Epithelial cell of esophagus (primary cell): ENCODE measurements at places on chromosomes 4 and X.

GRCh38 chr4:172356016-172356415 lies 542.8 kb downstream of the GALNTL6 start:
- no peak for DNase-seq

DNA sequence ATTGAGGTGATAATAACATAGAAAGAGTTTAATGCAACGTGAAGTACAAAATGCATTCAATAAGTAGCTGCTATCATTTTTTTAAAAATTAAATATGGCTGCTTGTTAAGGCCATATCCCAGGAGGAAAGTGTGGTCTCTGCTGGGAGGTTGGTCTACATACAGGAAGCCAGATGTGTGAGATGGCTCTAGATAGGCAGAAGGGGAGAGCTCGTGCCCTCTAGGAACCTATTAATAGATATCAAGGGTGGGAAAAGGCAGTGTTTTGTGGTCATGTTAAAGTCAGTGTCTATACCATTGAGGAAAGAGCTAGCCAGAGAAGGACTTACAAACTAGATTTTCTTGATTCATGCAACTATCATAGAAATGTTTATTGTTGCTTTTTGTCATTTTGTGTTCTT lies 140.5 kb downstream of the KLHL8 start:
- DNase-seq = no peak

DNA sequence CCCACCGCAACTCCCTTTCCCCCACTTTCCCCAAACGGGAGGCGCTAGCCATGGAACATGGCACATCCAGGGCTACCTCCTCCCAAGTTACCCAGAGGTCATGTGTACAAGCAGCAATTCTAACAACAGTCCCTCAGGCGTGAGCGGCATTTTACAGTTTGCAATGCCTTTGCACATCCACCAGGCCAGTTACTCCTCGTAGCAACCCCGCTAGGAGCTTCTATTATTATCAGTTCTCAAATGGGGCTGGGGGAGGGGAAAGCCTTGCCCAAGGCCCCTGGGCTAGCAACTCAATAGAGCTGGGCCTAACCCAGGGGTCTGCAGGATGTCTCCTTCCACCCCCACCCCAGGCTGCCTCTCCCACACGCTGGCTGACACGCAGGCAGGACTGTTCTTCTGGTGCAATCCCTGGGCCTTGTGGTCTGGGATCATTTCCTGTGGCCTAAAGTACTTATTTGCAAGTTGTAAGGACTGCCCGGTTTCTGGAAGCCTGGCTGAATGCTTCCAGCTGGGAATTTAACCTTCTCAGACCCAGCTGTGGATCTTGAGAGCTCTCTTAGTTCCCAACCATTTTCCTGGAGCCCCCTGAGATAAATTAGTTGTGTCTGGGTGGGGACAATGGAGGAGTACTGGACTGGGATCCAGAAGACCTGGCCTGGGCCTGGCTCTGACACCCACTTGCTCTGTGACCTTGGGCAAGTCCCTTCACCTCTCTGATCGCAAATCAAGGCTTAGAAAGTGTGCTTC lies 27.7 kb downstream of the PJA1 start:
- DNase-seq = no peak

- peak; percentile 21 for DNase-seq
These were observed 594.3 kb upstream of the ADGRL3 start for GRCh38 chr4:60605646-60606354.

GRCh38 chr4:1591107-1591506 lies 93.0 kb downstream of the FAM53A start:
- no peak for DNase-seq

DNA sequence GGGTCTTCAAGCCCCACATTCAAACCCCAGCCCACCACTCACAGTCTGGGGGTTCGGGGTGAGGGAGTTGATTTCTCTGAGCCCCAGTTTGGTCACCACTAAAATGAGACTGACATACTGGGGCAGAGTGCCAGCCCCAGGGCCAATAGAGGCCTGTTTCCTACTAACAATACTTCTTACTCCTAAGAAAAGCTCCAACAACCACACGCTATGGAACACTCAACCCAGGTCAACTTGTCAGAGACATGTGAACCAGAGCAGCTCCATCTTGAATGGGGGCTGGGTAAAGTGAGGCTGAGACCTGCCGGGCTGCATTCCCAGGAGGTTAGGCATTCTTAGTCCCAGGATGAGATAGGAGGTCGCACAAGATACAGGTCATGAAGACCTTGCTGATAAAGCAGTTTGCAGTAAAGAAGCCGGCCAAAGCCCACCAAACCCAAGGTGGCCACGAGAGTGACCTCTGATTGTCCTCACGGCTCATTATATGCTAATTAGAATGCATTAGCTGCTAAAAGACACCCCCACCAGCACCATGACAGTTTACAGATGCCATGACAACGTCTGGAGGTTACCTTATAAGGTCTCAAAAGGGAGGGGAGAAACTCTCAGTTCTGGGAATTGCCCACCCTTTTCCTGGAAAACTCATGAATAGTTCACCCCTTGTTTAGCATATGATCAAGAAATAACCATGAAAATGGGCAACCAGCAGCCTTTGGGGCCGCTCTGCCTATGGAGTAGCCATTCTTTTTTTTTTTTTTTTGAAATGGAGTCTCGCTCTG lies 26.6 kb upstream of the HTRA3 start:
- DNase-seq = peak; percentile 23

DNA sequence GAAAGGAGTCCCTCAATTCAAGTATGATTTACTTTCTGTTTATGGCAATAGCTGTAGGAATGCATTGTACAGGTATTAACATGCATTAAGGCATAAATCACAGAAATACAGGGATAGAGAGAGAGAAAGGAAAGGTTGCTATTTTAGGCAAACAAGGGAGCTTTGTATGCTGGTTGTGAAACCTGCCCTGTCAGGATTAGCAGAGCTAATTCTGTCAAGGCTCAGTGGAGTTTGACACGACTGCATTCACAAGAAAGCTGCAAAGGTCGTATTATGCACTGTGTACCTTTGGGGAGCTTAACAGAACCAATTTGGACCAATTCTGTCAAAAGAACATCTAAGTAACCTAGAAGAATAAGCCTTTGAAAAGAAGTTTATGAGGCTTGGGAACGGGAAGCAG lies 239.3 kb downstream of the GRIA2 start:
- peak; percentile 74 for DNase-seq
